EL (cell line): ENCODE measurements at places on chromosomes 6 and 20.

DNA sequence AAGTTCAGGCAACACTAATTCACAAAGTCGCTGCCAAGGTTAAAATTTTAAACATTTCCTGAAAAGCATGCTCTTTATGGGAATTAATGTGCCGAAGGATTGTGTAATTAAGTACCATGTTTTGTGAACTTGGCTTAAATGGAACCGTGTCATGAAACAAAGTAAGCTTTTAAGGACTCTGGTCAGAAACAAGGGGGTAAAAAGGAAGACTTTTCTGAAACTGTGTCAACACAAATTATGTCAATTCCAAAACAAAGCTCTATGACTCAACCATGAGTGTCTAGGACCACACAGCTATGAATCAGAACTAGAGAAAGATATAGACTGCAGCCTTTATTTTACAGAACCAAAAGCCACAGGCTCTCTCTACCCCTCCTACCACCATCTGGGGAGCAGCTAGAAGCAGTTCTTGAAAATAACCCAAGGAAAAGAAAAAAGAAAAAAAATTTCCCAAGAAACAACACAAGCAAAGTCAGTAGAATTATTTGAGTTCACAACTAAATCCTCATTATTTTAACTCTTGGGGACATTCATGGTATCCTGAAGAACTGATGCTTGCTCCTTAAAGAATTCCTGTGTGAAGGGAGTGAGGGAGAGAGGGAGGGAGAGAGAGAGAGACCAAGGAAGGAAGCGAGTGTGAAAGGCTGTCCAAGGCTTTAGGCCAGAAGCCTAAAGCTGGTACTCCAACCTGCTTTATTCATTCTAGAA is 81.9 kb downstream of the ZMYND8 start:
- peak; percentile 92 for DNase-seq

DNA sequence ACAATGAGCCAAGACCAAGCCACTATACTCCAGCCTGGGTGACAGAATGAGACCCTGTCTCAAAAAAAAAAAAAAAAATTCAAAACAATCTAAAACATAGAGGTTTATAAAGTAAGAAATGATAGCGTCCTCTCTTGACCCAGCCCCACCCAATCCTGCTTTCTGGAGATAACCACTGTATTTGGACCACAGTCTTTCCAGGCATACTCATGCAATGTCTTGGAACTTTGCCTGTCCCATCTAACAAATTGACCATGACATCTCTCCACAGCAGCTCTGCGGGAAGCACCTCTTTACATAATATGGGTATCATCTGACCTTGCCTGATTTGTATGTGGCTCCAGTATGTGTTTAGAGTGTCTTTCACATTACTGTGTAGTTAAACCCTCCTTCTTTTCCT is 9.1 kb upstream of the SHLD1 start:
- DNase-seq, result peak; percentile 30

- DNase-seq, result peak; percentile 61
These were observed 23.2 kb downstream of the RBCK1 start for GRCh38 chr20:431012-431904.

DNA sequence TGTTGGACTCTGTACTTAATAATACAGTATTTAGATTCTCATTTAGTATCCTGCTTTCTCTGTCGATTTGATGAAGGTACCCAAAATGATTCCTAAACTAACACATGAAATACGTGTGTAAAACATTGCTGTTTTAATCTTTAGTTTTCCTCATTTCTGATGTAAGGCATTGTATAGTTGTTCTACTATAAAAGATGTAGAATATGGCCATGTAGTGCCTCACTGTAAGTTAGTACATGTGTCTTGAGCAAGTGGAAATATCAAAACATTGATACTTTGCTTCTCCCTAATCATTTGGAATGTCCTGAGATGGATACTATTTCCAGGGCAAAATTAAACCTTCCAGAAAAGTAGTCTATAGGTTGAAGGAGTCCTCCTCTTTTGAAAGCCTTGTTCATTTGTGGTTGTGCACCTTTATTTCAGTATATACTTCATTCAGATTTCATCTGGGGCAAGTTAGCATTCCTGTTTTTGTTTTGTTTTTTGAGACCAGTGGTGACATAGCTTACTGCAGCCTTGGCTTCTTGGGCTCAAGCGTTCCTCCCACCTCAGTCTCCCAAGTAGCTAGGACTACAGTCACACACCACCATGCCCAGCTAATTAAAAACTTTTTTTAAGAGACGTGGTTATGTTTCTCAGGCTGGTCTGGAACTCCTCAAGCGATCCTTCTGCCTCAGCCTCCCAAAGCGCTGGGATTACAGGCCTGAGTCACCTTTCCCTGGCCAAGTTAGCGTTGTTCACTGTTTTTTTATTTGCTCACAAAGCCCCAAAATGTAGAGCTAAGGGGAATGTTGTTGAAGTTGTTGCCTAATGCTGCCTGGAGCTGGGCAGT is 11.6 kb downstream of the SRSF3 start:
- peak; percentile 28 for DNase-seq

DNA sequence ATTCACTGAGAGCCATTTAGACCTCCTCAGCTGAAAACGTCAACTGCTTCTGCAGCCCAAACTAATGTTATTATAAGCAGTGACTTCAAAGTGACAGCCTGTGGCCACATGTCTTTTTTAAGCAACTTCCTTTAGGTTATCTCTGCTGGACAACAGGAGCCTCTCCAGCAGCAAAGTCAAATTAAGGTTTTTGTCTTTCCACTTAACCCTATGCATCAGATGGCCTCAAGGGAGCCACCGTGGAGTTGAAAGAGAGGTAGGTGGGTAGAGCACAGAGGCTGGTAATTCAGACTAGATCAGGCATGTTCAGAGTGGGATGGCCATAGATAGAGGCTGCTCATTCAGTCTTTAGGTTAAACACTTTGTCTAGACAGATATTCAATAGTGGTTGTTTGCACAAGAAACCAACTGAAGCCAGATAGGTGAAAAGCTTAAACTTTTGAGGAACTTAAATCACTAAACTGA is 300.6 kb upstream of the ECI2 start:
- DNase-seq, result no peak

DNA sequence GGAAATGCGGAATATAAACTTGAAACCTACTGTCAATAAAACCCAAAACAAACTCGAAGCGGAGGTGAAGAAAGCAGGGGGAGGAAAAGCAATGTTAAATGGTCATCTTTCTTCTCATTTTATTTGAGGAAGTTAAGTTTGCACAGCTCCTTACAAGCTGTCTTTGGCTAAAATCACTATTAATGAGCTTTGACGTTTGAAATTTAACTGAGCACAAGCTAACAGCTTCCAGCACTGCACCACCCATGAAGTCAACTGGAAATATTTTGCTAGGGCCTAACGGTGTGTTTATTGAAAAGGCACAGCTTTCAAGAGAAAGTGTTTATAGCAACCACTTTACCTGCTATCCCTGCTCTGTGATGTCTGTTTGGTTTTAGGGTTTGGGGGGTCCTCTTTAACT is 103.8 kb downstream of the PKHD1 start:
- DNase-seq, result no peak

- peak; percentile 96 for DNase-seq
These were observed 39.9 kb downstream of the RPRD1B start for GRCh38 chr20:38073307-38074071.

DNA sequence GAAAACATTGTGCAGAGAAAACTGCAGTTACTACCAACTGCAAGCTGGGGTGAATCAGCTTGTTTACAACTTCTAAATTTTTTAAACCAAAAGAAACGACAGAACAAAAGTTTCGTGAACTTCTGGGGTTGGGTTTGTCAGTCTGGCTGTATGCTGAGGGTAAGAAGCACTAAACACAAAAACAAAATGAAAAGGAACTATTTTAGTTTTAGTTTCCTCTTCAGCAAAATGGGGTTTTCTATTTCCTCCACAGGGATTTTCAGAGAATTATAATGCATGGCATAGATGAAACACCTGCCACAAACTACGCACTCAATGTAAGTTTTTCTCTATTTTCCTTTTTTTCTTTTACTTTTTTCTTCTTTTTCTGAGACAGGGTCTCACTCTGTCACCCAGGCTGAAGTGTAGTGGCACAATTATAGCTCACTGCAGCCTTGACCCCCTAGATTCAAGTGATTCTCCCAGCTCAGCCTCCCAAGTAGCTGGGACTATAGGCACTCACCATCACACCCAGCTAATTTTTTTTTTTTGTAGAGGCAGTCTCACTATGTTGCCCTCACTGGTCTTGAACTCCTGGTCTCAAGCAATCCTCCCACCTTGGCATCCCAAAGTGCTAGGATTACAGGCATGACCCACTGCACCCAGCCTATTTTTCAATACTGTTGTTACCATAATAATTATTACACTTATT is 40.6 kb downstream of the CGA start:
- DNase-seq, result no peak

DNA sequence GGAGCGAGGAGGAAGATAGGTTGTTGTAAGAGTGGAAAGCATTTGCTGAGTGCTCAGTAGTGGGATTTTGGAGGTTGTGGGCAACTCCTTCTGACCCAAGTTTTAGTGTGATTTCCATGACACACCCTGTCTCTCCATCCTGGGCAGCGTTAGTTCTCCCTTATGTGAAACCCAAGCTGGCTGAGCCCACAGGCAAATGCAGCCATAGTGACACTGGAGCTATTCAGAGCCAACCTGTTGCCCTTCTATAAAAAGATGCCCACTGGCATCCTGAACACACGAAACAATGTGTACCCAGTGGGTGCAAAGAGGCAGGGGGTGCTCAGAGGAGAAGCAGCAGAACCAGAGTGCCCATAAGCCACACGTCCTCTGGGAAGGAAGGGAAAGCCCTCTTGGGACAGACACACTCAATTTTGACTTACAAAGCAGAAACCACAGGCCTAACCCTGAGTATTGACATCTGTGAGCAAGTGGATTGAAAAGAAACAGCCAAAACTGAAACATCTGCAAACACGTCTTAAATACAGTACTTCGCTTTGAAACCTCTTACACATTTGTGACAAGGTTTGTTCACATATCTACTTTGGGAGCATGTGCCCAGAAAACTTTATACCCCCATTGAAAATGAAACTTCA is 54.6 kb downstream of the BPIFB1 start:
- DNase-seq, result no peak

DNA sequence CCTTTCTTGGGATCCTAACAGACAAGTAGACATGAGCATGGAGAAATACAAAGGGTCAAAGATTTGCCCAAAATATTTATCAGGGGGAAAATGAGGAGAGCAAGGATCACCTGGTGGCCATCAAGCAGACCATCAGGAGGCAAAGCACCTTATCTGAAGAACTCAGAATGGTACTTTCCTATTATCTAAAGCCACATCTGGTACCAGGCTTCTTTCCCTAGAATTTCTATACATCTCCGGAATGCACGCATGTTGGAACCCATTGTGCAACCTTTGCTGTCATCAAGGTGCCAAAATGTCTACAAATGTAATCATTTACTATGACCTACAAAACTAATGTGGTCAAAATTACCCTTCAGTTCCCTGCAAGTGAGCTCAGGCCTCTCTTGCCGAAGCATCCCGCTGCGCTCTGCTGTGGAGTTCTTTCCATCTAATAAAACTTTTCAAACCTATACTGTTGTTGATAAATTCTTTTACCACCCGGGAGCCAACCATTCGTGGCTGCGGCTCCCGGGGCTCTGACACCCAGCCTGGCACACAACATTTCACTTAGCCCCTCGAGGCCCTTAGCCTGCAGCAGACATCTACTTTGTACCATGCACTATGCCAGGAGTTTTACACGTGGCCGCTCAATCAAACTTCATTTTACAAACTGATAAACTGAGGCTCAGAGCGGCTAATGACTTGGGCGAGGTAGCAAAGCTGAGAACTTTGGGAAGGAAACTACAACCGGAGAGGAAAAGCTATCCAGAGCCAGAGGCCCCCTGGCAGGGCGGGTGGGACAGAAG is 3.8 kb upstream of the CPXM1 start:
- no peak for DNase-seq

GRCh38 chr6:149749594-149750135 is at the start of gene PCMT1:
Gene PCMT1, plus strand, starts transcription at chr6:149749741. Its CDS starts 161 bp downstream, at chr6:149749902.
- peak; percentile 94 for DNase-seq

DNA sequence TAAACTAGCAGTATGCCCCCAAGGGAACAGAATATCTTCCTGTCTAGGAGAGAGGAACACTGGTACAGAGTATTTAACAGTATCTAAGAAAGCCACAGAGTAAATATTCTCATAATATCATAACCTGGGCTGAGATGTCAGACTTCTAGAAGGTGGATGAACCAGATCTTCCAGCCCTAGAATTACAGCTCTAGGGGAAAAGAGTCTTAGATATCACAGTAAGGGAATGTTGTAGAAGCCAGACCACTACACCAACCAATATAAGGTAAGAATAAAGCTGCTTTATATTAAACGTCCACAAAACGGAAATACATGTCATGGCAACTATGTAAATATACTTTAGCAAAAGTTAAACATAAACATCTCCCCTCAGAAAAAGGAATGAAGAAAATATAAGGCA is 12.4 kb downstream of the SERINC1 start:
- no peak for DNase-seq

- peak; percentile 11 for DNase-seq
These were observed 21.9 kb downstream of the ADGB start for GRCh38 chr6:146620655-146621054.

DNA sequence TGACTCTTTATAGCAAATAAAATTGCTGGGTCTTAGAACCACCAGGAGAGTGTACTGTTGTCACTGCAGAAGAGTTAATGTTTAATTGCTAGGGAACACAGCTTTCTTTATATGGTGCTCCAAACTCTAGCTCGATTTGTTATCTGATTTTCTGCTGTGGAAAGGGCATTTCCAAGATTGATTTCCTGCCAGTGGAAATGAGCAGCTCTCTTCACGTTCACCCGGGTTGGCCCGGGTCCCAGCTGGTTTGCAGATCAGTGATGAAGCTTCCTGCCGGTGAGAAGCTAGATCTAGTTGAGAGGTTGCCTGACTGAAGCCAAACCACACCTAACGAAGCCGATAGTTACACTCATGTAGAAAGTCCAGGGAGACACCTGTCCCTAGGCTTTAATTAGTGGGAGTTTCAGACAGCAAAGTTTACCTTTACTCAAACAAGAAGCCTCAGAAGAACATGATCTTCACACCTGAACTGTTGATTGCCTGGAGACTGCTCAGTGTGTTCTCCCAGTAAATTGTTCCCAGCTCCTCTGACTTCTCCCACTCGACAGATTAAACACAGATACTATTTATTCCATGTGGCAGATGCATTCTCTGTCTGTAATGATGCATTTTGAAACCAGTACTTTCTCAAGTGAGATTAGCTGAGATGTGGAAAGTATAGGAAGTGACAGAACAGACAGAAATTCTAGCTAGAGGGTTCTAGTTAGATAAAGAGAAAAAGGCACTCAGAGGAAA is 27.8 kb downstream of the PAQR8 start:
- peak; percentile 71 for DNase-seq
